ENCODE measurements at places on chromosomes 4 and X.
A peak's percentile ranks its signal among the peaks of the same experiment; 100 is the strongest.

- peak; percentile 88 for DNase-seq
These were observed 58.0 kb downstream of the ENPEP start for GRCh38 chr4:110533940-110534339.

- DNase-seq, result no peak
These were observed 171.2 kb downstream of the PPP3CA start for GRCh38 chr4:101175896-101176676.

GRCh38 chr4:57220734-57221133 is 110.5 kb upstream of the IGFBP7 start:
- DNase-seq, result no peak

GRCh38 chr4:25861951-25862410 is 807 bp downstream of the SEL1L3 start:
- DNase-seq, result peak; percentile 27

DNA sequence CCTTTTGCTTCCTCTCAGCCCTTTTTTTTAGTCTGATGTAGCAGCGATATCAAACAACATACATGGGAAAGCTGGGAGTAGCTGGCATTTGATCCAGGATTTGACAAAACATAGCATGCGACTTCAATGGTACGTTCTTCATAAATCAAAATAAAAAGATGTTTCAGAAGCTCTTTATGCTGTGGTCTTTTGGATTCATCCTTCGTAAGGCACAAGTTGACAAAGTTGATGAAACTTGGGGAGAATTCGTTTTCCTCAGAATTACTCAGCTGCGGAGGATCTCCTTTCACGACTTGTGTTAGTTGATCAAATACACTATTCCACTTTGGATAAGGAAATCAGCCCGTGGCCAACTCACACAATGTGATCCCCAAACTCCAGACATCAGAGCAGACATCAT is 38.1 kb upstream of the CHIC1 start:
- no peak for DNase-seq

DNA sequence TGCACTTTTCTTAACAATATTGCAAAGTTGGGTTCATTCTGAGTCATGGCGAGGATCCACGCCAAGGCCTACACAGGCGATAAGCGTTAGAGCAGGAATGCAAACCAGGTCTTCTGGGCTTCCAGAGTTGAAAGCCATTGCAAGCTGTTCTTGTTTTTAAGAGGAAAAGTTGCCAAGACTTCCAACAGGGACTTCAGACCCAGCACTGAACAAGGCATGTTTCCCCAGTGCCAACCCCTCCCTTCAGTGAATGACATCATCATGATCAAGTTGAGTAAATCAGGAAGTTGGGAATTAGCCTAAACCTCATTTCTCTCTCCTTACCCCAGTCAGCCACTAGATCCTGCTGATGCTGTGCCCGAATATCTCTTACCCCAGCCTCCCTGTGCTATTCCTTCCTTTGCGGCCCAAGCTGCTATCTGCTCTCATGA is 355.1 kb downstream of the HS3ST1 start:
- DNase-seq, result no peak

DNA sequence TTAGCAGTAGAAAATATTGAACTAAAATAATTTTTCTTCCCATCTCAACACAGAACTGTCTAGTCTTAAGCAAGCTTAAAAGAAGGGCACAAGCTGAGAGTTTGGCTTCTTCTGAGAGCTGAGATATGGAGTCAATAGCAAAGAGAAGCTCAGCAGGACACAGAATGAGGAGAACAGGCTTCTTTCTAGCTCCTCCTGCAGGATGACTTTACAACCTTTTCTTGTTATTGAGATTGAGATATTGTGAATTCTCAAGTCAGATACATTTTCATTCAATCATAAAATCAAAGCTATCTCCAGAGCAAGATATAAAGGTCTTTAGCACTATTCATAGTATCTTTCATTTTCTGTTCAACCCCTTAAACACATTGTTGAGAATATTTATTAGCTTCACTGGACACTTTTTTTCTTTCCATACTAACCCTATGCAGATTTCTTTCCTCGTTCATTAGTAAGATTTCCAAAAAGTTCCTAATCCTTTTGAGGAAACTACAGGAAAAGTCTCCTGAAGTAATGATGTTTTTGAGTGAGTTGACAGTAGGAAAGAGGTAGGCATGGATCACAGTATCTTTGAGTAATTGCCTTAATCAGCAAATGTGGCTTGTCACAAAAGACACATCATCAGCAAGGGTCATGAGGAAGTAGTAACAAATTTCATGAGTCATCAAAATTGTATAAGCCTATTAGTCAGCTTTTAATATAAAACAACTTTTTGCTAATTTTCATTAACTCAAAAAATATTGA is 17.8 kb upstream of the CXCL3 start:
- DNase-seq, result peak; percentile 29

DNA sequence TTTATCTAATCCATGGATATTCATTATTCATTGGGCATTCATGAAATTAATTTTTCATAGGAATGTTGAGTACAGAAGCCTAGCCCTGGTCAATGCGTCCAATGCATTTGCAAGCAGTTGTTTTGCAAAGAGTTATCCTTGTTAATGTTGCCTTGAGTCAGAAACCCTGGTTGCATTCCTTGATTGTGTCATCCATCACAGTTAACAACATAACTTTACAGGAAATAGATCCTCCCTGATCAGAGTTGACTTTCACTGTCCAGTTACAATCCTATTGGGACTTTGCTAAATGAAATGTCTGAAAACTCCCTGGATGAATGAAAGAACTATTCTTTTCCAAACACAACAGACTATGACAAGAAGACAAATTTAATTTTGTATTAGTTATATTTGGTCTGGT is 924.3 kb upstream of the SLIT2 start:
- DNase-seq, result no peak

DNA sequence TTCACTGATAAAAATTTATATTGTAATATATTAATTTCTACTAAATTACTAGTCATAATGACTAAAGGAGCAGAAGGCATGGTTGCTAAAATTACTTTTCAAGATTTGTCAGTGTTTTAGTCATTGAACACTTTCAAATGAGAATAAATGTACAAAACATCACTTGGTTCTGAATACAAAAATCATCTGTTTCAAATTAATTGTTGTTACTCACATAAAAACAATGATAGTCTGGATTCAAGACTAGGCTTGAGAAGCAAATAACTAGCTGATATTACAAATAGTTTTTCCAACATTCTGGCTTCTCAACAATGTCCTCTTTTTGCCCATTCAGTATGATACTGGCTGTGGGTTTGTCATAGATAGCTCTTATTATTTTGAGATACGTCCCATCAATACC is 112.5 kb downstream of the ANAPC10 start:
- peak; percentile 37 for DNase-seq

- no peak for DNase-seq
These were observed 2.9 kb upstream of the CFP start for GRCh38 chrX:47632666-47633065.

DNA sequence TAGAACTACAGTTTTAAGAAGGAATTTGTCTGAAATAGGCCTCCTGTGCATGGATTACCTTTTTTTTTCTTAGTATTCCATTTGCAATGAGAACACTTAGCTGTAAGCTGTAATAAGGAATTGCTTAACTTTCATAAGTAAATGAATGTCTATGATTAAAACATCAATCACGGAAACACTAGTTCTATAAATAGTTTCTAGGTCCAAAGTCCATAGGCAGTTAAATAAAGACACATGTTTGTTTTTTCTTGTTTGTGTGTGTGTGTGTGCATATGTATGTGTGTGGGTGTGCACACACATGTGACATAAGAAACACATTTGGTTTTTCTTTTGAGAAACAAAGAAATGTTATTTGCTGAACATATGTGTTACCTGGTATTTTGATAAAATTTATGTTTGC is 11.2 kb downstream of the GPRIN3 start:
- no peak for DNase-seq

- DNase-seq, result no peak
These were observed 11.8 kb downstream of the GAB1 start for GRCh38 chr4:143348233-143349077.

GRCh38 chrX:74890676-74891430 is 34.4 kb downstream of the NEXMIF start:
- DNase-seq, result no peak

DNA sequence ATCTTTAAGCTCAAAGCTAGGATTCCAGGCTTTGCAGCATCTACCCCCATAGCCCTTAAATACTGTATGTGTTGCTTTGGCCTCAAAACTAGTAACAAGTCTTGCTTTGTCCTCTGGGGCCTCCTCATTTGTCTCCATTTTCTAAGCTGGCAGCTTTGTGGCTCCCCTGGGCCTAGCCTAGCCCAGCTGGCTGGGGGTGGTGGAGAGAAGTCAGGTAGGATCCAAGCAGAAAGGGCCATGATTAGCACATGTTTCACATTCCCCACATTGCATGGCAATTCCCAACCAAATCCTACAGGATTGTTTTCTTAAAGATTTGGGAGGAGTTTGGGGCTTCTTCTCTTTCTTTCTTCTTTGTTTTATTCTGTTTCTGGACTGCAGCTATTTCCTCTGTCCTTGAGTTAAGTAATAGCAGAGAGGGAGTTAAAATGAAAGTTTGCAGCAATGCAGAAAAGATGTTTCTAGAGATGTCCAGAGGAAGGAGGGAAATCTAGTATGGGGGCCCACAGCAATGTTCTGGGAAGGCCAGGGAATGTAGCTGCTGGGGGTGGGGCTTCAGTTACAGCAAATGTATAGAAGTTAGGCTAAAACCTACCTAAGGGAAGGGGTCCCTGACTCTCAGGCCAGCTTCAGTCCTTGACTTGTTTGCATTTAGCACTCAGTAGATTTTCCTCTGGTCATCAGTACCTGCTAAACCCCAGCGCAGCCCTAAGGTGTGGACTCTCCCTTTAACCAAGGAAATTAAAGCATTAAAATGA is 92.1 kb downstream of the SHROOM4 start:
- DNase-seq, result no peak

DNA sequence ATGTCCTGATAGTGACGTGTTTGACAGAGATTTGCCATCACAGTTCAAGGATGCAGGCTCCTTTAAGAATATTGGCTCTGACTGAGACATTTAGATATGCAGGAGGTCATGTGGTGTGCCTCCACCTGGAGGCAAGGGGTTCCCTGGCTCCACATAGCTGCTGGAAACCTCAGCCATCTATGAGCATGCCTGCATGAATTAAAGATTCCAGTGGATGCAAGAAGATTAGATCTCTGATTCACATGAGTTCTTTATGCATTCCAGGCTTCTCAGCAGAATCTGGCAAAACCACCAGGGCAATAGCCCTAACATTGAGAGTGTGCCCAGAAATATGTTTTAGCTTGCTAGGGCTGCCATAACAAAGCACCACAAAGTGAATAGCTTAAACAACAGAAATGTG is 298.5 kb upstream of the AADAT start:
- no peak for DNase-seq

DNA sequence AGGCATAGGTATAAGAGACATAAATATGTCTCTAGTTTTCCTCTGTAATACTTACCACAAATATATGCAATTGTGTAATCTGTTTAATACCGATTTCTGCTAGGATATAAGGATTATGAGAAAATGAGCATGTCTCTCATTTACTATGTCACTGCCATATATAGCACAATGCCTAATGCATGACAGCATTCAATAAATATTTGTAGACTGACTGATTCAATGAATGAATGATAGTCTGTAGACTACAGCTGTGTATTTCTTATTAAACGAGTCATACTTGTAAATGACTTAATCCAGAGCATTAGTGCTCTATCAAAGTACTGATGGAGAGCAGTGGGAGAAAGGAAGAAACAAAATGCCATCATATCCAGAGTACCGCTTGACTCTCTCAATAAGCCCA is 175.6 kb downstream of the PPP3CA start:
- no peak for DNase-seq

- no peak for DNase-seq
These were observed 66.5 kb downstream of the CLCN4 start for GRCh38 chrX:10223276-10223675.

- no peak for DNase-seq
These were observed 142.2 kb downstream of the GLRA3 start for GRCh38 chr4:174686826-174687225.

GRCh38 chr4:148515248-148515647 is 73.0 kb upstream of the NR3C2 start:
- DNase-seq, result no peak

DNA sequence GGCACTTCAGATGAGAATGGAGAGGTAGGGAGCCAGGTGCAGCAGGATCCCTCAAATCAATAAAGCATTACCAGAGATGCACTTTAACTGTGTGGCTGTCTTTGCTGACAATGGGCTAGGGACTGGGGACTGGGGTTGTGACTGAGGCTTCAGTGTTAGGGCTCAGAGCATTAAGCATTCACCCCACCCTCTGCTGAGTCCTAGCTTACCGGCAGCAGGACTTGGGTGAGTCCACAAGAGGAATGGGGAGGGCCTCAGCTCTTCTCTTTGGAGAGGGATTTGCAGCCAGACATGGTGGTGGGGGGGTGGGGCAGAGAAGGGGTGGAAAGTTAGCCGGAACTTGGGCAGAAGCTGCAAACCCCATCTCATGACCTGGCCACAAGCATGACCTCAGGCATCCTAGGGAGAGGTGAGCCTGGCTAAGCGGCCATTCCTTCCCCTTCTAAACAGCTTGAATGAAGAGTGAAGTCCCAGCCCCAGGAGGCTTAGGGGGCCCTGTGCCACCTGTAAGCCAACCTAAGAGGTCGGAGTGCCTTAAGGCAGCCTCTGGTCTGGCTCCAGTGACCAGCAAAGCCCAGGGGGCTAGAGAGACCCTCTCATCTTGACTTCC is 78.4 kb downstream of the STARD8 start:
- DNase-seq, result no peak

DNA sequence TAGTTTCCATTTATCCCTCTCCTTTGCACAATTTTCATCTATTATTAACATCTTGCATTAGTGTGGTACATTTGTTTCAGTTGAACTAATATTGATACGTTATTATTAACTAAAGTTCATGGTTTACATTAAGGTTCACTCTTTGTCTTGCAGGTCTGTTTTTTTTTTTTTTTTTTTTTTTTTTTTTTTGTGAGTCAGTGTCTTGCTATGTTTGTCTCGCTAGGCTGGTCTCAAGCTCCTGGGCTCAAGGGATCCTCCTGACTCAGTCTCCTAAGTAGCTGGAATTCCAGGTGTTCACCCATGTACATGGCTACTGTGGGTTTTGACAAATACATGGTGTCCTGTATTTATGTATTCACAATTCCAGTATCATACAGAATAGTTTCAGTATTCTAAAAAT is 6.8 kb downstream of the TBC1D19 start:
- no peak for DNase-seq

DNA sequence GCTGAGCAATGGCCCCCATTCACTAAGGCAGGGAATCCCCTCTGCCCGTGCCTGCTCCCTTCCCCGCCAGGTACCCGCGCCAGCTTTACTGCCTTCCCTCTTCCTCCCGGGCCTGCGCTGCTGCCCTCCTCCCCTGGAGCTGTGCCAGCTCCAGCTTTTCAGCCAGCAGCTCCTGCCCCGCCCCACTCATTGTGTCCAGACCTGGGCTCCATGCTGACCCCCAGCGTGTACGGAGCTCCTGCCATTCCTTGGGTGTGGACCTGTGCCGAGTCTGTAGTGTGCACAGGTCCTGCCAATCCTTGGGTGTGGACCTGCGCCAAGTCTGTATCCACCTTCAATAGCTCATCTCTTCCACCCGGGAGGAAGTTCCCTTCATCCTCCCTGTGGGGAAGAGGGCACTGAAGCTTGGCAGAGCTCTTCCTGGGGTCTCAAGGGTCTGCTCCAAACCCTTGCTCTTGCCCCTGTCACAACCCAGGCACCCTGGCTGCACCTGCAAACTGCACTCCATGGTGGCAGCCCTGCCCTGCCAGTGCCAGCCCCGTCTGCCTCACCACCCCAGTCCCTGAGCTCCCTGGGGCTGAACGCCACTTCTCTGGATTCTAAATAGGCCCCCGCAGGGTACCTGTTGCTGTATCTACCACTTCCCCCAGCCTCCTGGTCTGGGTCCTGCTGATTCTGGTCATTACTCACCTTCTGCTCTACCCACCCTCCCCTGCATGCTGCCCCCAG is 63.9 kb downstream of the TRMT44 start:
- no peak for DNase-seq

Measured in AG08395 (cell line).